ENCODE measurements at places on chromosomes 12 and 14.
A peak's percentile ranks its signal among the peaks of the same experiment; 100 is the strongest.

- DNase-seq: peak; percentile 70
These were observed 1352.9 kb downstream of the TMEM121 start for GRCh38 chr14:106879241-106879640.

DNA sequence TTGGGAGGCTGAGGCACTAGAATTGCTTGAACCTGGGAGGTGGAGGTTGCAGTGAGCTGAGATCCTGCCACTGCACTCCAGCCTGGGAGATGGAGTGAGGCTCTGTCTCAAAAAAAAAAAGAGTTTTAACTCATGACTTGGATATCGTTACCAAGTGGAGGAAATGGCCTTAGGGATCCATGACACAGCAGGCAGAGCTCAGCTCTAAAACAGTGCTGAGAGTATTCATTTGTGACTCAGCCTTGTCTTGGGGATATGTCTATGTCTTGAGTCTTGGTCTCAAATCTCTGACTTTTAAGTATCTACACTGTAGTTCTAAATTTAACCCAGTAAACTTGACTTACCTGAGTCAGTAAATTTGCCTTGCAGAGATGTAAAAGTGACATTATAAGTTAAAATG lies 8.8 kb upstream of the PEX5 start:
- DNase-seq: no peak

GRCh38 chr12:111581434-111582132 lies 17.5 kb downstream of the ATXN2 start:
- no peak for DNase-seq

GRCh38 chr14:61403411-61403810 lies 82.0 kb downstream of the PRKCH start:
- peak; percentile 42 for DNase-seq

GRCh38 chr12:58011676-58012075 lies 70.3 kb downstream of the ATP23 start:
- DNase-seq: no peak

DNA sequence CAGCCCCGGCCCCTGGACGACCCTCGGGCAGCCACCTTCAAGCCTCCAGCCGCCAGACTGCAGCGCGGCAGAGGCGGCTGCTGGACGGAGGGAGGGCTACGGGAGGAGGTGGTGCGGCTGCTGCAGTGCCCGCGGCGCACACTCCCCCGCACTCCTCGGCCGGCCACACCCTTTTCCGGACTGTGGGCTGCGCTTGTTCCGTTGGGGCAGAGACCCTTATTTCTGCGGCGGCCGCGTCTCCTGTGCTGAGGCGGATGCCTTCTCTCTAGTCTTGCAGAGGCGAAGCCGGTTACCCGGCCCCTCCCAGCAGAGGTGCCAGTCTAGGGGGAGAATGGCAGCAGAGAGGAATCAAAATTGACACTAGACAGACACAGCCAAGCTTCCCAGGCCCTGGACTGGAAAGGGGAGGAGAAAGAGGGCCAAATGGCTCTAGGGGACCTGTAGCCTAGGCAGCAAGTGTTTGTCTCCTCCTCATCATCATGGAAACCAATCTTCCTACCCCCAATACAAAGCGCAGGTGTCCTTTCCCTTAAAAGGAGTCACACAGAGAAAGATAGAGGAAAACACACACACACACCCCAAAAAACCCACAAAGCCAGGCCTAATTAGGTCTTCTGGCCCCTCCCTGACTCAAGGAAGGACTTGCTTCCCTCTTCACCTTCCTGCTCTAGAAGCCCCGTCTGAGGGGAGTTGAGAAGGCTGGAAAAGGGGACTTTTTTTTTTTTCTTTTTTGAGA lies 1.3 kb downstream of the ESYT1 start:
- peak; percentile 88 for DNase-seq

GRCh38 chr12:66709457-66709773 lies 30.5 kb upstream of the GRIP1 start:
- no peak for DNase-seq

DNA sequence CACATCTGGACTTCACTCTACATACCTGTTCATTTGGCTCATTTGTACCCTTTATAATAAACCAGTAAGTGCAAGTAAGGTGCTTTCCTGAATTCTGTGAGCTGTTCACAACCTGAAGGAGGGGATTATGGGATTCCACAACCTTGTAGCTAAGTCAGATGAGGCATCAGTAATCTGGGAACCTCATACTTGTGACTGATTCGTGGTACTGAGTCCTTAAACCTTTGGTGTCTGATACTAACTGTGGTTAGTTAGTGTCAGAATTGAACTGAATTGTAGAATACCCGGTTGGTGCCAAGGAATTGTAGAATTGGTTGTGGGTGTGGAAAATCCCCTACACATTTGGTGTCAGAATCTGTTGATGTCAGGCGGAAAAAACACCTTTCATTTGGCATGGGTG lies 83.4 kb downstream of the TMX1 start:
- no peak for DNase-seq

DNA sequence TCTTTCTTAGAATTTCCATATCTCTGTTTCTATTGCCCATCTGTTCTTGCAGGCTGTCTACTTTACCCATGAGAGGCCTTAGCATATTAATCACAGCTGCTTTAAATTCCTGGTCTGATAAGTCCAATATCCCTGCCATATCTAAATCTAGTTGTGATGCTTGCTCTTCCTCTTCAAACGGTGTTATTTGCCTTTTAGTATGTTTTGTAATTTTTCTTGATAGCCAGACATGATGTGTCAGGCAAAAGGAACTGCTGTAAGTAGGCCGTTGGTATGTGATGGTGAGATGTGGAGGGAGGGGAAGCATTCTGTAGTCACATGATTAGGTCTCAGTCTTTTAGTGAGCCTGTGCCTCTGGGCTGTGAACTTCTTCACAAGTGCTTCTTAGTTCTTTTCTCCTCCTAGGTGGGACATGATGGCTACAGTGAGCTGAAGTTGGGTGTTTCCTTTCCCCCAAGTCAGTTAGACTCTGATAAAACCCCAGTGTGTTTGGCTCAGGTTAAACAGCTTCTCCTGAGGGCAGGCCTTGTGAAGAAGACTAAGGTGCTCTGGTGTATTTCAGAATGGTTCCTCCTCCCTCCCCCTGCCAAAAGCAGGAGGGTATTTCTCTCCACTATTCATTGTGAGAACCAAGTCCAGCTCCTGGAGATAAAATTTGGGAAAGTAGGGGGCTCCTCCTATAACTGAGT lies 195.9 kb upstream of the PARP11 start:
- DNase-seq: no peak

DNA sequence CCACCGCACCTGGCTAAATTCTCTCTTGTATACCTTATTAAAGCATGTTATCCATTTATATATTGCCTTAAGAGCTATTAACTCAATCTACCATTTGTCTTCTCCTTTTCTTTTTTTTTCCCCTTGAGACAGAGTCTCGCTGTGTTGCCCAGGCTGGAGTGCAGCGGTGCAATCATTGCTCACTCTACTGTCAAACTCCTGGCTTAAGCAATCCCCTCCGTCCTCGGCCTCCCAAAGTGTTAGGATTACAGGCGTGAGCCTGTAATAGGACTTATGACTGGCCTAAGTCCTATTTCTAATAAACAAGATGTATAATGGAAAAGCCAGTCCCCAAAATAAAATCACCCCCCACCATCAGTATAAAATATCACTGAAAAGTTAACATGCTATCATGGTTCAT lies 14.4 kb downstream of the SNX6 start:
- DNase-seq: no peak

Data from activated naive CD4-positive, alpha-beta T cell treated with anti-CD3 and anti-CD28 coated beads, Interleukin-2, amount 10 ng/mL, durations not matched to agents 7 days and 5 days (primary cell).